ENCODE measurements at places on chromosomes 1 and 21.

DNA sequence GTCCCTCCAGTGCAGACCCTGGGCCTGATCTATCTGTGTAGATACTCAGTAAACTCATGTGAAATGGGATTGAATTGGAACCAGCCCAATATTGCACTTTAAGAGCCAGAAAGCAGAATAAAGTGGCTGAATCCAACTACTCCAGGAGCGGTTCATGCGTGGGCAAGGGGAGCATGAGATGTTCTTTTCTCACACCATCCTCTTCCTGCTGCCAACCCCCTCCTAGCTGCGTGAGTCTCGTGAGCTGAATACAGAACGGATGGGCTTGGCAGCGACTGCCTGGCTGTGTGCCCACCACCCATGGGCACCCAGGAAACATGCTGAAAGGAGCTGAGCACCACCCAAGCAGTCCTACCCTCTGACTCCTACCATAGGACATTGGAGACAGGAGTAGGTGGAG is 128.3 kb downstream of the ELAVL4 start:
- no peak for DNase-seq

DNA sequence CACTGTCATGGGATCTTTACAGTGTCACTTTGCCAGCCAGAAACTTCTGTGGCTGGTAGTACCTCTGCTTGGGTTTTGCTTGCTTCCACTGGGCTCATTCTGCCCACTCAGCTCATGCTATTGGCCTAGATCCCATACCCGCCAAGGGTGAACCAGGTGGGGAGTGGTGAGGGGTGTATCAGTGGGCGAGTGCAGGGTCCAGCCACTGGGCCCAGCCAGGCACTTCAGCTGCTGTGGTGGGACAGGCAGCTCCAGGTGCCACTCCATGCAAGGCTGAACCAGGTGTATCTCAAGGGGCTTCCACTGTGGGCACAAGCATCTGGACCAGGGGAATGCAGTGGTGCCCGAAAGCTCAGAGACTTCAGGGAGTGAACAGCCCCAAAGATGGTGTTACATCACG is 398.2 kb downstream of the NCAM2 start:
- DNase-seq: no peak

GRCh38 chr21:45576838-45577737 is 34.8 kb upstream of the SLC19A1 start:
- no peak for DNase-seq

GRCh38 chr1:85582687-85583591 is 2.4 kb downstream of the CCN1 start:
- no peak for DNase-seq

DNA sequence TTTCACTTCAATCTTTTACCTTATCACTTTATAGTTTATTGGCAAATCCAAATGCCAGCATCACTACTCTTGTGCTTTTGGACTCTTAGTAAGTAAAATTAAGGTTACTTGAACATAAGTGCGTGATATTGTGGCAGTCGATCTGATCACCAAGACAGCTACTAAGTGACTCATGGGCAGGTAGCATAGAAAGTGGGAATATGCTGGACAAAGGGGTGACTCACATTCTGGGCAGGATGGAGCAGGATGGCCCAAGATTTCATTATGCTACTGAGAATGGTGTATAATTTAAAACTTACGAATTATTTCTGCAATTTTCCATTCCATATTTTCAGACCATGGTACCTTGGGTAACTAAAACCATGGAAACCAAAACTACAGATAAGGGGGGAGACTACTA is 120.2 kb downstream of the ROR1 start:
- DNase-seq: no peak

All from CD4-positive, alpha-beta T cell treated with Interleukin-12 subunit alpha and Interleukin-12 subunit beta, for 1 hour (primary cell).